ENCODE measurements at places on chromosomes 7 and 10. TPM values are rescaled to one million over a fixed set of nuclear protein-coding genes. Genes with fewer than 3 reads are reported as not detected.

DNA sequence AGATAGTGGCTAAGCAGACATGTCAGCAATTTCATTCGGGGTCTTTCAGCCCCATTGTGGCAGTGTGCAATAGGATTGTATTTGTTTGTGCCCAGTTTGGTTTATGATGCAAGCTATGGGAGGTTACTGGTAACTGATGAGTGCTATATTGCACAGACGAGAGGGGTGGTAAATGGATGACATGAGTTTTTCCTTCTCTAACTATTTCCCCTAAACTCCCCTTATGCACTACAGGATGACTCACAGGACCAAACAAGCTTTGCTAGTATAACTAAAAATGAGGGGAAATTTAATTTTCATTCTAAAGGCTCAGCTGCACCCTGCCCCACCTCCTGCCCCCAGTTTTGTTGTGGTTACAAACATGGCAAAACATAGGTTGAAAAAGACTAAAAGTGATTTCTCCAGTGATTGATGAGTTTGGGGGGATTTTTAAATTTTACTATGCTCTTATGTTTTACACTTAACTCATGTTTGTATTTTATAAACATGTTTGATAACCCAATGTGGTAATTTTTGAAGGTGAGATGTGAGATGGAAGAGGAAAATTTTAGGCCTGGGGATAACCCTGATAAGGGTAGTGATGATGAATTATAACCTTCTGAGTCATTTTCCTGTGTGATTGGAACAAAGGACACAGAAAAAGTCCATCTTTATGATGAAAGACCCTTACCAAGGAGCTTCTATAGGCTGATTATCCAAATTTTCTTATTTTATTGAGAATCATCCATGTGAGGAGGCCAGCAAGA, 60.8 kb upstream of the NAMPT start:
- H3K4me1 ChIP-seq: no peaks in the 10 kb centered on the region
- H3K36me3 ChIP-seq: no peaks in the 10 kb centered on the region
- H3K27ac ChIP-seq: no peak overlapping the region
- no peak overlapping the region for H3K4me3 ChIP-seq
- no peaks in the 10 kb centered on the region for H3K27me3 ChIP-seq

- no peak overlapping the region for H3K27ac ChIP-seq
- no peaks in the 10 kb centered on the region for H3K36me3 ChIP-seq
Observed at GRCh38 chr10:17742918-17743317, 9.1 kb upstream of the TMEM236 start.

GRCh38 chr10:74081192-74081803, 69.3 kb downstream of the AP3M1 start:
- H3K4me3 ChIP-seq: no peak overlapping the region
- peak; percentile 61 for DNase-seq
- H3K4me1 ChIP-seq: peaks cover 14% of the 10 kb centered on the region
- H3K36me3 ChIP-seq: peaks cover 37% of the 10 kb centered on the region
- no peaks in the 10 kb centered on the region for H3K27me3 ChIP-seq
- peak overlapping the region; percentile 41 for H3K27ac ChIP-seq

DNA sequence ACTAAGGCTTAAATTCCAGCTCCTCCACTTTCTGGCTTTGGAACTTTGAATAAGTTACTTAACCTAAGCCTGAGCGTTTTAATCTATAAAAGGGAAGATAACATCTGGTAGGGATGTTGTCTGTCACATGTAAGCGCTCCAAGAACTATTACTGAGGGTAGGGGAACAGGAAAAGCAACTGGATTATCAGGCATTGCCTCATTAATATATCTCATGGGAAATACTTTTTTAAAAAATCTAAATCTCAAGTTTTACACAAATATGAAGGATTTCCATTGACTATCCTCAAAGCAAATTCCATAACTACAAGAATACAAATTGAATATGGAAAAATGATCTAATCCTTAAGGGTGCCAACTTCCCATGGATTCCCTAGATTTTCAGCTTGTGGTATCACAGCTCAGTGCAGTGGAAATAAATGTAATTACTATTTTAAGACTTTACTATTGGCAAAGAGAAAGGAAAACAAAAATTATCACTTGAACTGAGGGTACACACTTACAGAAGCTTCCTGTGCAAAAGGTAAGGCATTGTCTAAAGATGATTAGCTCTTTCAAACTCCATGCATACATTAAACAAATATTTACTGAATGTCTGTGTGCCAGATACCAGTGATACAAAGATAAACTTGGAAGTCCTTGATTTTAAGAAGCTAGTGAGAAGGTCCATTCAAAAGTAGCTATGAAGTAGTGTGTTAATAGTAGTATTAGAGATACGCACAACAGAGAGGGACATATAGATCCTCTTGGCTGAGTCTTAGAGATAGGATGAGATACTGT, 38.4 kb downstream of the NT5C2 start:
- H3K4me1 ChIP-seq: peaks cover 20% of the 10 kb centered on the region
- no peak overlapping the region for H3K4me3 ChIP-seq
- DNase-seq: peak; percentile 8
- H3K36me3 ChIP-seq: peaks cover 4% of the 10 kb centered on the region
- peak overlapping the region; percentile 65 for H3K27ac ChIP-seq

DNA sequence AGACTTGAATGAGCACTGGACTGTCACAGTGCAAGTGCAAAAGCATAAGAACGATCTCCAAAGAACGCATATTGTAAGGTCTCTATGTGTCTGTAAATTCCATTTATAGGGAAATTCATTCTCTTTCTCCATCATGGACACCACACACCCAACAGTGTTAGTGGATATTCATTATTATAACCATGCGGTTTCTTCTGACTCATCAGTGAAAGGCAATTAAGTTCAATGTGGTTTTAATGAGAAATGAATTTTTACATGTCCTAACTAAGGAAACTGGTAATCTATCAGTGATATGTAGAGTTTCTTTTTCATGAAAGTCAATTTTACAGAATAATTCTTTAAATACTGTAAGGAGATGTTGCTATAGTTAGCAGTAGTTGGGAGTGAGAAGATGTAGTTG, 25.9 kb downstream of the GIMAP8 start:
- no peak overlapping the region for H3K27ac ChIP-seq
- no peaks in the 10 kb centered on the region for H3K4me1 ChIP-seq
- no peaks in the 10 kb centered on the region for H3K36me3 ChIP-seq
- H3K4me3 ChIP-seq: no peak overlapping the region
- no peak for DNase-seq

DNA sequence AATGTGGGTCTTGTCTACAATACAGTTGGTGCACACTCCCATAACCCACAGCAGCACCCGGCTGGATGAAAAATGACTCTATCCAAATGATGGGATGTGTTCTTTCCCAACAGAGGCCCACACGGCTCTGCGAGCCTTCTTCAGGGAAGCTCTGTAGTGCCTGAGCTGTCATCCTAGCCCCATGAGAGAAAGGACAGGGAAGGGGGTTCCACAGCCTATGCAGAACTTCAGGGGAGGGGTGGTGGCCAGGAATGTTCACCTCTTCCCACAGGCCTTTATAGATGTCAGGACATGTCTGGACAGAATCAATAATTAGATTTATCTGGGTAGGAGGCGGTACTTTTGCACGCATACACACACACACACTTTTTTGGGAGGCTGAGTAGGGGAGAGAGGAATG, 109.0 kb downstream of the JCAD start:
- DNase-seq: no peak
- H3K27ac ChIP-seq: no peak overlapping the region
- no peaks in the 10 kb centered on the region for H3K36me3 ChIP-seq
- no peaks in the 10 kb centered on the region for H3K4me1 ChIP-seq
- no peak overlapping the region for H3K4me3 ChIP-seq

POLR2J2 gene
- 2.4 TPM for total RNA-seq

DNA sequence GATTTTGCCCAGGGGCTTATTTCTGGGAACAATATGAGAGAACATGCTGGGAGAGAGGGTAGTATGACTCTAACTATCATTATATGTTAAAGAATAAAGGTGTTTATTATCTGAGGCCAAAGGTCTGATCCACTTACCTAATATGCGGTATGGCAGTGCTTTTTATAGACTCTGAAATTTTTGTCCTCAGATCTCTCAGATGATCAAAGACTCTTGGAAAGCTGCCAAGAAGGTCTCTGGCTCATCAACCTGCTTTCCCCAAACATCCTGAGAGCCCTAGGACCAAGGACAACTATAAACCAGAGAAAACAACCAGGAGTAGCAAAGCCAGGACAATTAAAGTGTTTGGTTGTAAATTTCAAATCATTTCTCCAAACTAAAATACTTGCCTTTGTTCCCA, 255.7 kb upstream of the LRRN3 start:
- no peak overlapping the region for H3K4me3 ChIP-seq
- no peaks in the 10 kb centered on the region for H3K27me3 ChIP-seq
- H3K27ac ChIP-seq: no peak overlapping the region
- DNase-seq: no peak

GRCh38 chr10:24305551-24306506, 96.9 kb downstream of the KIAA1217 start:
- H3K4me3 ChIP-seq: no peak overlapping the region
- no peaks in the 10 kb centered on the region for H3K27me3 ChIP-seq
- DNase-seq: peak; percentile 18
- H3K27ac ChIP-seq: no peak overlapping the region

DNA sequence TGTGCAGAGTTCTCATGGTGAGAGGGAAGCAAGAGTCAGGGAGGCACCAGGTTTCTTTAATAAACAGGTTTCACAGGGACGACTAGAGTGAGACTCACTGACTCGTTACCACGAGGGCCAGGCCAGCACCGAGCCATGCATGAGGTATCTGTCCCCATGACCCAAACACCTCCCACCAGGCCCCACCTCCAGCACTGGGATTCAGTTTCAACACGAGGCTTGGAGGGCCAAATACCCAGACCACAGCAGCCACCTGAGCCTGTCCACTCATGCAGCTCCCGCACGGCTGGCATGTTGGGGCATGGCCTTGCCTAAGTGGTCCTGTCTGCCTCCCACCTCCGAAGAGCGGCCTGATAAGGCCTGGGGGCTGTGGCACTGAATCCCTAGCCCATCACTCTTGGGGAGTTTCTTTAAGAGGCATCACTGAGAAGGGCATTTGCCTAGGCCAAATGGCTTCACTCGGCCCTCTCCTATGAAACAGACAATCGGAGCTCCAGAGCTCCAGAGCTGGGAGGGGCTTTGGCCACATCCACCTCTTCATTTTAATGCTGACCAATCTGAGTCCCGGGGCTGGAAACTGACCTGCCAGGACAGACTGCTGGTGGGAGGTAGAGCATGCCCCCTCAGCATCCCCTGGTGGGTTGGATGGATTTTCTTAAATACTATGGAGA, 157.8 kb downstream of the DNAJB6 start:
- H3K27me3 ChIP-seq: no peaks in the 10 kb centered on the region
- no peak for DNase-seq
- H3K4me1 ChIP-seq: no peaks in the 10 kb centered on the region
- H3K36me3 ChIP-seq: no peaks in the 10 kb centered on the region
- no peak overlapping the region for H3K27ac ChIP-seq

DNA sequence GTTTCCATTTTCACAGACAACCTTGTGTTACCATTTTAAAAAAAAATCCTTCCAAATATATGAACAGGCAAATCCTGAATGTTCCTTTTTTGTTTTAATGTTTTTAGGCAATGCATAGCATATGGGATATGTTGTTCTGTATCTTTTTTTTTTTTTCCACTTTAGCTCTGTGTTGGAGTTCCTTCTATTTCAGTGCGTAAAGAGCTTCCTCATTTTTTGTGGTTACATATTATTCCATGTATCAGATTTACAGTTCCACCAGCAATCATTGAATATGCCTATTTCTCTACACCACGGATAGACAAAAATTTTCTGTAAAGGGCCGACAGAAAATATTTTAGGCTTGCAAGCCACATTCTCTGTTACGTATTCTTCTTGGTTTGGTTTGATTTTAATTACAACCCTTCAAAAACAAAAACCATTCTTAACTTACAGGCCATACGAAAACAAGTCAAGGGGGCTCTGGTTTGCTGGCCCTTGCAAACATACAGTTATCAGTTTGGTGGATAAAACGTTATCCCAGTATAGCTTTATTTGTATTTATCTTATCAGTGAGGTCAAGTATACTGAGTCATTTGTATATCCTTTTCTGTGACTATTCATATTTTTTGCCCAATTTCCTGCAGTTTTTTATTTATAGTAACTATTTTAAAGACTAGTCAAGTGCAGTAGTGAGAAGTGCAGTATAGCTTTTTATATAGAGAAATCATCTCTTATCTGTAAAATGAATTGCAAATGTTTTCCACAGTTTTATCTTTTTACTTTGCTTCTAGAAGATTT, 55.7 kb downstream of the RALA start:
- no peaks in the 10 kb centered on the region for H3K36me3 ChIP-seq
- no peaks in the 10 kb centered on the region for H3K4me1 ChIP-seq
- H3K27ac ChIP-seq: no peak overlapping the region
- H3K4me3 ChIP-seq: no peak overlapping the region

HOXA7 gene
- total RNA-seq: not detected

GRCh38 chr10:84298057-84298456, 30.3 kb upstream of the CCSER2 start:
- no peak for DNase-seq
- no peak overlapping the region for H3K4me3 ChIP-seq

CASP7 gene
- total RNA-seq: 3.3 TPM

IFIT1B gene
- total RNA-seq: not detected

RALA gene
- total RNA-seq: 7.3 TPM

DNA sequence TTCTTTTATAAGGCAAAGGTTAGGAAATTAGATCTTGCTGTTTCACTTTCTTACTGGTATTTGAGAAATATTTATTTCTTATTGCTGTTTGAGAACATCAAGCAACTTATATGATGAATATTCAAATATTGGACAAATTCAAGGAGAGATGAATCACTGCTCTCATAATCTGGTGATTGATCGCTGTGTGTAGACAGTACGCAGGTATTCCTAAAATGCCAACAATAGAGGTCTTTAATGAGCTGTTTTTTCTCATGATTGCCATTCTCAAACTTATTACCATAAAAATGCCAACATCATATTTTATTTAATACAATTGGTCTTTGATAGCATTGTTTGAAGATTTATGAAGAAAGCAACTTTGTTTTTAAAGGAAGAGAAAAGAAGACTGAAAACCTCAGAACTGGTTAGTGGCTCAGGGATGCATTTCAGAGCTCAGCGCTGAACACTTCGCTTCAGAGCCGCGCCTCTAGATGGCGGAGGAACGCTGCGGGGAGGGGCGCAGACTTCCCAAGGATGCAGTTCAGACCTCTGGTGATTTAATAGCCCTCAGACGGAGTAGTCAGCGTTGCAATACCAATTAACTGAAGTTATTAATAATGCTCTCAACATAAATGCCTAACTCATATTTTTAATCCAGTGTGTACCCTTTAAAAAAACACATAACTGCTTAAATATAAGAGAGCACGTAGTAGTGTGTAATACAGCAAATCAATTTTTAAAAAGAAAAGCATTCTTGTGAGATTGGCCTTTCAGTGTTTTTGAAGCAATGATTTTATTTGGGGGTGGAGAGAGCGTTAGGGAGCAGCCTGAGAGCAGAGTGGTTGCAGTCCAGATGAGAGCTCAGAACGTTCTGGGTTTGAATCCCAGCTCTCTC, 38.5 kb upstream of the STEAP4 start:
- no peaks in the 10 kb centered on the region for H3K27me3 ChIP-seq
- no peaks in the 10 kb centered on the region for H3K4me1 ChIP-seq
- H3K36me3 ChIP-seq: no peaks in the 10 kb centered on the region

DNA sequence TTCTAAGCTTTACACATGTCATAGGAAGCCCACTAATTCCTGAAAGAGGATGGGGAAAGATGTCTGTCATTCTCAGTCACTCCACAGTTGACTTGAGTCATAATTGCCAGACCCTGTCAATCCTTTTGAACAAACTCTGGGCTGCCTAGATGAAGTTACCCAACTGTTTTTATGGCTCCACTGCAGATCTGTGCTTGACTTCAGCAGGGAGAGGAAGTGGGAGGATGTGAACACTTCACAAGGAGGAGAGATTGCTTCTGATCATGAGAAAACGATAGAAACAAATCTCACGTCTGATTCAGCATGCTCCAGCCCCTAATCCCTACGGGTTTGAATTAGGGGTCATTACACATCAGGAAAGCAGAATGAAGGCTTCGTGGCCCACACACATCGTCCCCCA, 596.6 kb upstream of the CELF2 start:
- no peak overlapping the region for H3K4me3 ChIP-seq
- H3K27me3 ChIP-seq: no peaks in the 10 kb centered on the region
- DNase-seq: no peak

GPNMB gene
- total RNA-seq: not detected

SPDYE18 gene
- 0.27 TPM for total RNA-seq

All from cardiac muscle cell (in vitro differentiated cells and primary cell).